Dermis microvascular lymphatic vessel endothelial cell (primary cell): ENCODE measurements at places on chromosomes 1 and 21. TPM values are rescaled to one million over a fixed set of nuclear protein-coding genes. Genes with fewer than 3 reads are reported as not detected.

TRIM45 gene
- 0.90 and 2.1 TPM in 2 replicates for total RNA-seq

C4BPB gene
- total RNA-seq = 0.13 TPM in 1 of 2 replicates, not detected in the other

RBM11 gene
- total RNA-seq = not detected in 2 replicates

C8A gene
- total RNA-seq = not detected in 2 replicates

MCM3AP gene
- total RNA-seq = 51.2 and 69.3 TPM in 2 replicates

PROK1 gene
- total RNA-seq = not detected in 2 replicates

TDRD10 gene
- total RNA-seq = 3.5 and 7.2 TPM in 2 replicates

GPR37L1 gene
- not detected in 2 replicates for total RNA-seq

- DNase-seq = no peak
Observed at GRCh38 chr1:158366783-158367182, 13.1 kb downstream of the CD1E start.

GRCh38 chr1:44903011-44903680, 60.1 kb upstream of the PTCH2 start:
- DNase-seq = no peak

DNA sequence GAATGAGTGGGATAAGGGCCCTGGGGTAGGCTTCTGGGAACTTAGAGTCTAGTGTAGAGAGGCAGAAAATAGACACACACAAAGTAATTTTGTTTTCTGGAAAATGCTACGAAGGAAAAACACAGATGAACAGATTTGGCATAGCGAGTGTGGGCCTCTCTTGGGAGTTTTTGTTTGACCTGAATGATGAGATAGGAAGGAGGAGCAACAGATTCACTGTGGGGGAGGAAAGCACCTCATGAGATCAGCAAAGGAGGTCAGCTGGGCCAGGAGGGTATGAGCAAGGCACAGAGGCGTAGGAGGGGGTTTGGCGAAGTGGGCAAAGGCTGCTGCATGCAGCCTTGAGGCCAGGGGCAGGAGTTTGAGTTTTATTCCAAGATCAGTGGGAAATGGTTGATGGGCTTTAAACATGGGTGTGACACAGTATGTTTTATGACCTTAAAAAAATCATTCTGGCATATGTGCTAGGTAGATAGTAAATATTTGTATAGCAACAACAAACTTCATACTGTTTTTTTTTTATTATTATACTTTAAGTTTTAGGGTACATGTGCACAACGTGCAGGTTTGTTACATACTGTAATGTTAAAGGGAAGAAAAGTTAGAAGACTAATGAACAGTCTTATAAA, 57.9 kb downstream of the FGGY start:
- DNase-seq = no peak

DNA sequence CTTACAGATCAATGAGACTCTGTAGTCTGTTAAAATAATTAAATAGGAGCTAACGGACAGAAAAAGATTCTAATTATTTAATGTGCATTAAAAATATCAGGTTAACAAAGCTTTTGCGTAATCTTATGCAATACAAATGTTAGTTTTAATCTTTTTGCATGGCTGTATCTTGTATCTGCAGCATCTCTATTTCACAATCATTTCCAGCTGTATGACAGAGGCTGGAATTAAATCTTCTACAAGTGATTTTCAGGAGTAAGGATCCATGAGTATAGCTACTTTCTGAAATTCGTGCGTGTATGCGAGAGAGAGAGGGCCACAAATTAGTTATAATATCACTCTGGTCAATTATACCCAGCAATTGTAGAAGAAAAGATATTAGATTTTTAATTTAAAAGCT, 1446.8 kb downstream of the NCAM2 start:
- no peak for DNase-seq

DNA sequence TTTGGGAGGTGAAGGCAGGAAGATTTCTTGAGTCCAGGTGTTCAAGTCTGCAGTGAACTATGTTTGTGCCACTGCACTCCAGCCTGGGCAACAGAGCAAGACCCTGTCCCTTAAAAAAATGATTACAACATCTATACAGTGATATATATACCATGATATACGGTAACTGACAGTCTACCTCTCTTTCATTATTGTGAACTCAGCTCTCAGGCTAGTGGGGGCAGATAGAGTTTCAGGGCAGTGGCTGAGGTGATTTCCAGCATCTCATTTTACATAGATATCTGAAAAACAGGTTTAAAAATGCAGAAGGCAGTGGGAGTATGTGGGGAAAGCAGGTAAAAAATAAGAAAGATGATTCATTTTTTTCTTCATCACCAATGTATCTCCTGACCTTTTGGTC, 8.1 kb upstream of the NTNG1 start:
- DNase-seq = no peak

- DNase-seq = no peak
Observed at GRCh38 chr1:178046591-178047270, 47.2 kb upstream of the RASAL2 start.

GRCh38 chr21:41754479-41754891, 12.4 kb downstream of the RIPK4 start:
- no peak for DNase-seq

DNA sequence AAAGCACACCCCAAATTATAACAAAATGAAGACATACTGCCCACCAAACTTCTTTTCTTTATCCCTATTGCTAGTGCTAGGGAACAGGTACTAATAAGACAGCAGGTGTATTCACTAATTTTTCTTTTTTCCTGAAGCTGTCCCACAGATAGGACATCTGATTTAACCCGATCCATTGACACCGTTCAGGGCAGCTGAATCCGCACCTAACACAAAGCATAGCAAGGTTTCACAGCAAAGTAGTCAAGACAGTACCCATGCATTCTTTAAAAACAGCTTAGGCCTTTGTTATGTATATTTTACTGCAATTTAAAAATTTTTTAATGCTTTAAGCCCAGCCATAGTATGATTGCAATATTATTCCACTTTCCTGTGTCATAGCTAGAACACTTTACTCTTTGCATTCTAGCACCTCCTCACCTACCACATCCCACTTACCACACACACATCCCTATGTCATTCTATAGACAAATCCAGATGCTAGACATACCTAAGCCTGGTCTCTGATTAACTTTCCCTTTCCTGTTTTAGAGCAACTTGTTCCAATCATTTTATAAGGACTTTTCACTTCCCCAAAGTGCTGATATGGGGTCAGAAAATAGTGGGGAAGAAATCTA, 40.4 kb downstream of the GATAD2B start:
- DNase-seq = no peak

DNA sequence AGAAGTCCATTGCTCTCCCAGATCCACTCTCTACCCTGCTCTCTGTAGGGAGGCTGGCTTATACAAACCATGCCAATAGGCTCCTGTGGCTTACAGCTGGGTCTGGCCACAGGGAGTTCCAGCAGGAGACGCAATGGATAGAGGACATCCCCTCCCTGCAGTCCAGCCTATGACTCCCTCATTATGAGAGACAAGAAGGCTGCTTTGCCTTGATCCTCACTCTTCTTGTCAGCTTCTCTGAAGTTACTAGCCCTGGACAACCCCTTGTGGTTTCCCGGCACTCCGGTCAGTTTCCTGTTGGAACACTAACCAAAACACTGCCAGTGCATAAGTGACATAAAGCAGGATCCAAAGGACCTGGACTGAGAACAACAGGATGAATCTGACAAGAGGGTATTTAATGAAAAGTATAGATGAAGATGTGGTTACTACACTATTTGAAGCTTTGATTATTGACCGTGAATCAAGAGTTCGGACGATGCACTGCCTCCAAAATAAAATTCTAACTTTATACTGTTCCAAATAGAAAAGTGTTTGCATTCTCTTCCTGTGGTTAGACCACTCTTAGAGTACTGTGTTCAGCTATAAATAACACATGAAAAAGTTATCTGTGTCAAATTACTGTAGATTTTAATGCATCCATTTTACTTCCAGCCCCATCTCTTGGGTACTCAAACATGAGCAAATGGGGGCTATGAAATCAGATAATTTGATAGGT, 32.7 kb upstream of the ZNF326 start:
- DNase-seq = no peak

DNA sequence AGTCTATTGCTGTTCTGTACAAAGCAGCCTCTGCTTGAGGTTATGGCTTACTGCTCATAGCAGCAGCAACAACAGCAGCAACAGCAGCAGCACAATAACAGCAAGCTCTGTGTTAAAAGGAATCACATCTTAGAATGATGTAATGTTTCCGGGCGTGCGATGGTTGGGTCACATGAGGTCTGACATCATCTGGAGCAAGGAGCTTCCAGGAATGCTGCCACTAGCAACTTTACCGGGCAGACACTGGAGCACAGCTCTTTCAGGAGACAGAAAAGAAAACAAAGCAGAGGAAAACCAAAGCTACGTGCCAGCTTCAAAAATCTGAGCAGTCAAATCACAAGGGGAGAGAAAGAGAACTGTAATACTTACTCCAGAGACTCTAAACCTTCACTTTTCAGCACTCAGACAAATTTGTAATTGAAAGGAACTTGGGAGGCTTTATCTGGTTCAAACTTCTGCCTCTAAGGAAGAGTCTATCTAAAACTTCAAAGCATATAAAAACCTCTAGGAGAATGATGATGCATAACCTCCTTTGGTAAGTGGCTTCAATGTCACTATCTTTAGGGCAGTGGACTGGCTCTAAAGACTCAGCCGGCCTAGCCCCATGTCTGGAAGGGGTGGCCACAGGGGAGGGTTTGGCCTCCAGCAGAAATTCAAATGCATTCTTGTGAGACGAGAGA, 28.3 kb upstream of the RAB3GAP2 start:
- DNase-seq = peak; percentile 91

- DNase-seq = no peak
Observed at GRCh38 chr21:44890338-44890931, 16.9 kb upstream of the PTTG1IP start.
